ENCODE measurements at places on chromosomes 6 and 20. TPM values are rescaled to one million over a fixed set of nuclear protein-coding genes. Genes with fewer than 3 reads are reported as not detected.

DNA sequence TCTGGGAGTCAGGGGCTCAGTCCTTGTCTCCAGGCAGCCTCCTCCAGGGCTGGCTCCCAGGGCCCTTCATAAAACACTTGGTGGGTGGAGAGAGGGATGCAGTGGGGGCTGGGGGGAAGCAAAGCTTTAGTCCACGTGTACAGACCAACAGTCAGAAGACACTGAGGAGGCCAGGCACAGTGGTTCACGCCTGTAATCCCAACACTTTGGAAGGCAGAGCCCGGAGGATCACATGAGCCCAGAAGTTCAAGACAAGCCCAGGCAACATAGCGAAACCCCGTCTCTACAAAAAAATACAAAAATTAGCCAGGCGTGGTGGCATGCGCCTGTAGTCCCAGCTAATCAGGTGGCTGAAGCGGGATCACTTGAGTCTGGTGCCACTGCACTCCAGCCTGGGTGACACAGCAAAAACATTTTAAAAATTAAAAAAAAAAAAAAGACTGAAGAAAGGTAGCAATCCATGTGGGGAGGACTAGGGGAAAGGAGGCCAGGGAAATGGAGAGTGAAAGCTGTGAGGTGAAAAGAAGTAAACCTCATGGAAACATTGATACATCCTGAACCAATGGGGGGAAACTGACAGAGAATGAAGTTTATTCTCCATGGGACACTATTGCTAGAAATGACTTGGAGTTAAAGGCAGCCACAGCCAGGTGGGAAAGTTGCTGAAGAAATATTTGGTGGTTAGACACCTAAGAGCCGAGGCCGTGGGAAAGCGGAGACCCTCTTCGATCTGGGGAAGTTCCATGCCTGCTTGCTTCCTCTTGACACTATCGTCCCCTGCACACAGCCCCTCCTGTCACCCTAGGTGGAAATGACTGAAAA is 35.4 kb downstream of the PIM1 start:
- DNase-seq: no peak
- H3K36me3 ChIP-seq: no peaks in the 10 kb centered on the region
- H3K27me3 ChIP-seq: no peaks in the 10 kb centered on the region
- no peaks in the 10 kb centered on the region for H3K4me1 ChIP-seq

DNA sequence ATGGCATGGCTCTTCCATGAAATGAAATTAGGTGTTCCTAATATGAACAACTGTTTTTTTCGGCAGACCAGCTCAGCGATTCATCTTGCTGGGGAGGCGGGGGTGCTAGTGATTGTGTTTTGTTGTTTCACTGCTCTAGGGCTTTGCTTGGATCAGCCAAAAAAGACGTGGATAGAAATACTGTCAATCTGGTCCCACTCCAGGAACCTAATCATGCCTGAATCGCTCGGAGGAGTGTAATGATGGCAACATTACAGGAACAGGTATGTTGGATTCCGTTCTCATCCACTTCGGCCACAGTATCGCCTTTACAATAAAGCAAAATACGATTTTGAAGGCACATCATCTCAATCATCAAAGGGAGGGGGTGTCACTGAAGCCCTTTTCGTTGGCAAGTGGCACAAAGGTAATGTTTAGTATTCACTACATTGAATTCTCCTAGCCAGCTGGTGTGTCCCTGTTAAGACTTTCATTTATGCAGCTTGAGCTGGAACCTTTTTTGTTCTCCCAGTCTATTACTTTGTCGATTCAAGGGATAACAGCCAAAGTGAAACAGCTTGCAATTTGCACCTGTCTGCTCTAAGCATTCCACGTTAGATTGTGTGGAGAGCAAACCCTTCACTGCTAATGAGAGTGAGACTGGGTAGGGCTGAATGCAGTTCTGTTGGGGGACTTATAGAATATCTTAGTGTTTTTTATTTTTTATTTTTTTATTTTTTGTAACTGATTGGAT is 477.7 kb downstream of the TFAP2A start:
- no peak overlapping the region for H3K4me3 ChIP-seq
- H3K27me3 ChIP-seq: no peaks in the 10 kb centered on the region
- H3K4me1 ChIP-seq: no peaks in the 10 kb centered on the region
- DNase-seq: no peak
- no peak overlapping the region for H3K27ac ChIP-seq

GRCh38 chr6:134468633-134469032 is 150.7 kb upstream of the SGK1 start:
- no peaks in the 10 kb centered on the region for H3K36me3 ChIP-seq
- DNase-seq: no peak
- H3K27ac ChIP-seq: no peak overlapping the region

- no peaks in the 10 kb centered on the region for H3K4me1 ChIP-seq
- H3K36me3 ChIP-seq: no peaks in the 10 kb centered on the region
- H3K27ac ChIP-seq: no peak overlapping the region
- DNase-seq: no peak
- no peaks in the 10 kb centered on the region for H3K27me3 ChIP-seq
Observed at GRCh38 chr20:34999021-34999451, 43.4 kb downstream of the MYH7B start.

GRCh38 chr6:129936329-129937165 is 75.4 kb upstream of the TMEM244 start:
- no peak overlapping the region for H3K27ac ChIP-seq
- H3K36me3 ChIP-seq: no peaks in the 10 kb centered on the region
- H3K4me1 ChIP-seq: no peaks in the 10 kb centered on the region
- H3K27me3 ChIP-seq: no peaks in the 10 kb centered on the region
- DNase-seq: peak; percentile 67
- no peak overlapping the region for H3K4me3 ChIP-seq

DNA sequence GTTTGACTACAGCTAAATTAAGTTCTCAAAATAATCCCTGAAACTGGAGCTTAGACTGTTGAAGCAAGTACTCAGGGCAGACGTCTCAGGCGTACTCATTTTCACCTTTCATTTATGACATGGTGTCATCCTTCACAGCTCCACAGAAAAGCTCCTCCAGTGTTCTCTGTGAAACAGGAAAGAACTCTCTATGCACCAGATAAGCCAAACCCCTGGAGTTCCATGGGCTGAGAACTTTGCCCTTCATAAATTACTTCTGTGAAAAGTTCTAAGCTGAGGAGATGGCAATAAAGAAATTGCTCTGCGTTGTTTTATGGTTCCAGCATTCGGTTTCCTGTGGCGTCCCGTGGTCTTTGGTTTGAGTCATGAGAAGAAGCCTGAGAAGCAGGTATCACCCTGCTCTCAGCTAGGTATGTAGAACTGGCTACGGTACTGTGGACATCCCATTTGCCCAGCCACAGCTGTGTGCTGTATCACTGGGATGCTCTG is 20.2 kb upstream of the RREB1 start:
- no peaks in the 10 kb centered on the region for H3K27me3 ChIP-seq
- H3K4me3 ChIP-seq: no peak overlapping the region
- no peaks in the 10 kb centered on the region for H3K36me3 ChIP-seq
- peaks cover 7% of the 10 kb centered on the region for H3K4me1 ChIP-seq
- DNase-seq: peak; percentile 78

DNA sequence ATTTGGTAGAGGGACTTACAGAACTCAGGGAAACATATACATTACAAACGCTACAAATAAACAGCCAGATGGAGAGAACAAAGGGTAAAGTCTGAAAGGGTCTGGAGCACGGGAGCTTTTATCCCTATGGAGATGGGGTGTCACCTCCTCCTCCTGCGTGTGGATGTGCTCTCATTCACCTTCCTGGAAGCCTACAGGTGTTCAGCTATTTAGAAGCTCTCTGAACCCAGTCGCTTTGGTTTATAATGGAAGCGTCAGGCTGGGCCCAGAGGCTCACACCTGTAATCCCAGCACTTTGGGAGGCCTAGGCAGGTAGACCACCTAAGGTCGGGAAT is 17.7 kb upstream of the ITCH start:
- H3K27me3 ChIP-seq: no peaks in the 10 kb centered on the region
- no peak overlapping the region for H3K4me3 ChIP-seq
- H3K4me1 ChIP-seq: no peaks in the 10 kb centered on the region
- H3K27ac ChIP-seq: peak overlapping the region; percentile 71
- no peak for DNase-seq

- no peak overlapping the region for H3K4me3 ChIP-seq
- peak; percentile 50 for DNase-seq
- H3K36me3 ChIP-seq: no peaks in the 10 kb centered on the region
- H3K27me3 ChIP-seq: no peaks in the 10 kb centered on the region
- H3K27ac ChIP-seq: no peak overlapping the region
Observed at GRCh38 chr6:158707821-158708195, 58.0 kb downstream of the SYTL3 start.

EDN3 gene
- 11.7 TPM for total RNA-seq

ZC2HC1B gene
- not detected for total RNA-seq
